ENCODE measurements at places on chromosomes 11 and 22.

- DNase-seq = no peak
Observed at GRCh38 chr11:61922539-61922938, 5.2 kb upstream of the RAB3IL1 start.

GRCh38 chr11:87430821-87431220 lies 393.1 kb downstream of the TMEM135 start:
- no peak for DNase-seq

- DNase-seq = no peak
Observed at GRCh38 chr22:24106385-24107381, 74.6 kb upstream of the SUSD2 start.

GRCh38 chr11:3865388-3866193 lies 10.1 kb downstream of the STIM1 start:
- no peak for DNase-seq

- no peak for DNase-seq
Observed at GRCh38 chr11:8503910-8504364, 90.1 kb downstream of the STK33 start.

DNA sequence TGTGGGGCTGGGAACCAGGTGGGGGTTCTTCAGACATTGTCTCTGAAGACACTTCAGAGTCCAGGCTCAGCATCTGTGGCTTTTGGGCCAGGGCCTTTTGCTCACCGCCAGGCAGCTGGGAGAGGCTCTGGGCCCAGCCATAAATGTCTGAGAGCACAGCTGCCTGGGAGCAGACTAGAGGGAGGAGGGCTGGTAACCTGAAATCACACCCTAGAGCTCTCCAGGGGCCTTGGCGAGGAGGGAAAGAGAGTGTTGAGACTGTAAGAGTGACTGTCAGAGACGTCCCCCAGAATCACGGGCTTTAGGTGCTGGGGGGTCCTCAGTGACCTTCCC lies 4.1 kb downstream of the TRABD start:
- no peak for DNase-seq

DNA sequence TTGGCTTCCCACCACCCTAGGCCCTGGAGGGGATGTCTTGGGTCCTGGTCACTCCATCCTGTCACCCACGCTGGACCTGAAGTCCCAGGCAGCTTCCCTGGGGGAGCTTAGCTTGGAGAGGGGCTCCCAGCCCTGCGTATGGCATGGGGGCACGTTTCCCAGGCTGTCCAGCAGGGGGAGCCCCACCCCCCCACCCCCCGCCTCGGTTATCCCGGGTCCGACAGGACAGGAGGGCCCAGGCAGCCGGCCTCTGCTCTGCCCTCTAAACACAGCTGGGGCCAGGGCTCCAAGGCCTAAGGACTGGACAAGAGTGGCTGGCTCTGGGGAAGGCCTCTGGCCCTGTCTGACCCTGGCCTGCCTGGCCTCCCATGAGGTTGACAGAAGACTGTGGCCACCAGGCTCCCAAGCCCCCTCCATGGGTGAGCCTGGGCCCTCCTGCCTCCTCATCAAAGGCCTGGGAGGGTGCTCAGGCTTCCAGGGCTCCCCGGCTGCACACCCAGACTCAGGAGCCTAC lies 104.8 kb downstream of the NECTIN1 start:
- no peak for DNase-seq

- DNase-seq = no peak
Observed at GRCh38 chr11:77193911-77194830, 66.1 kb downstream of the MYO7A start.

DNA sequence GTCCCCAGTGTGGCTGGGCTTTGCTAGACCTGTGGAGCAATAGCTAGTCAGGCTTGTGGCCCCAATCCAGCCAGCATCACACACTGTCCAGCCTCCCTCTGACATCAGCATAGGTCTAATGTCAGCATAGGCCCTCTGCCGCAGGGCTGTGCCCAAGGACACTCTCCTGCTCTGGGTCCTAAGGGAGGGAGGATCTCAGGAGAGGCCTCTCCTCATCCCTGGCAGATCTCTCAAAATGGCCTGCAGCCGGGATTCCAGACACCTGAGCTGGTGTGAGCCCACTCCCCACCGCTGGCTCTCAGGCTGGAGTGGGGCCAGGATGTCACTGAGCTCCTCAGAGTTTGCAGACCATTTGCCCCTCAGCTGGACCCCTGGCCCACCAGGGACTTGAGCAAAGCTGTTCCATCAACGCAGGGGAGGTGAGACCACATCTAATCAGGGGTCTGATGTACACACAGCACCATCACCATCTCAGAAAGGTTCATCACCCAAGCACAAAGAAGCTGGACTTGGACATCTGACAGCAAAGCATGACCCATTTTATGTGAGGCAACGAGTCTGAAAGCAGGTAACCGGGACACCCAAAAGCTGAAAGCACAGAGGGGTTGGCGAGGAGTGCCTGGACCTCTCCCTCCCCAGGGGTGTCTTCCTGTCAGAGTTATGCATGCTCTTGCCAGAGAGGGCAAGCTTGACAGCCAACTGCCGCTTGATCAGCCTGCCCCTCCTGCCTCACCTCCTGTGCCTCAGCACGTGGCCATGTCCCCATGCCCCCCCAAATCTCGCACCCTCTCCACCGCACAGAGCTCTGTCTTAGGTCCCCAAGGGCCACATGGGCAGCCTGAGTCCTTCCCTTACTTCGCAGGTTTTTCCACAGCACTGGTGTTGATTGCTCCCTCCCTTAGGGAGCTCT lies 69.7 kb upstream of the SEPTIN5 start:
- DNase-seq = no peak

GRCh38 chr22:44834065-44834464 lies 81.7 kb downstream of the ARHGAP8 start:
- DNase-seq = no peak

- no peak for DNase-seq
Observed at GRCh38 chr22:45290410-45290936, 5.7 kb downstream of the UPK3A start.

GRCh38 chr11:119378851-119379465 lies 2.5 kb downstream of the USP2 start:
- DNase-seq = no peak

DNA sequence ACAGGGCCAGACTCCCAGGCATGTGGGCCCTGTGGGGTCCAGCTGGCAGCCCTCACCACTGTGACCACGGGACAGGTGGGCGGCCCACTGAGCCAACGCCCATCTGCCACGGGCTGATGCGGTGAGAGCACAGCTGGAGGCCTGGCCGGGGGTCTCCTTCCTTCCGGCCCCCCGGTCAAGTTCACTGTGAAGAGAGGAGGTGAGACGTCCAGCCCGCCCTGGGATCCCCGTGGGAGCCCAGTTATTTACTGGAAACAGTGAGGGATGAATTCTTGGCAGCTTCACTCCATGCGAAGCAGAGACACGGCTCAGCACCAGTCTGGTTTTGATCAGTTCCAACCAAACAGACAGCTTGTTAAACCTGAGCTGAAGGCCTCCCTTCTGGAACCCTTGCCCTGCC lies 38.7 kb downstream of the WNT11 start:
- DNase-seq = no peak

DNA sequence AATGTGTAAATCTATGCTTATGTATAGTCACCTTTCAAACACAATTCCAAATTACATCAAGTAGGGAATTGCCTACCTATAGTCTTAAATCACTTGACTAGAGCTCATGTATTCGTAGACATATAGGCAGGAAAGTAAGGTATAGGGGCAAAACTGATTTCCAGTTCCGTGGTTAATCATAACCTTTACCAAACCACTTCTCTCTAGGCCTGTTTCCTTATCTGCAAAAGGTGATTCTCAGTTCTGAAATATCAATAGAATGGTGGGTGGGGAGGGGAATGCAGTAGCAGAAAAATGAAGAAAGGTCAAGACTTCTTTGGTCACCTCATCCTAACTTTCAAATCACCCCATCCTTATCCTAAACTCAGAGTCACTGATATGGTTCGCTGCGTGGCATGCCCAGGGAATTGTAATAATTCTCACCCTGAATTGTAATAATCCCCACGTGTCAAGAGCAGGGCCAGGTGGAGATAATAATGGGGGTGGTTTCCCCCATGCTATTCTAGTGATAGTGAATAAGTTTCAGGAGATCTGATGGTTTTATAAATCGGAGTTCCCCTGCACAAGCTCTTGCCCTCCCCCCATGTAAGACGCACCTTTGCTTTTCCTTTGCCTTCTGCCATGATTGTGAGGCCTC lies 1.9 kb upstream of the ANO5 start:
- DNase-seq = no peak

DNA sequence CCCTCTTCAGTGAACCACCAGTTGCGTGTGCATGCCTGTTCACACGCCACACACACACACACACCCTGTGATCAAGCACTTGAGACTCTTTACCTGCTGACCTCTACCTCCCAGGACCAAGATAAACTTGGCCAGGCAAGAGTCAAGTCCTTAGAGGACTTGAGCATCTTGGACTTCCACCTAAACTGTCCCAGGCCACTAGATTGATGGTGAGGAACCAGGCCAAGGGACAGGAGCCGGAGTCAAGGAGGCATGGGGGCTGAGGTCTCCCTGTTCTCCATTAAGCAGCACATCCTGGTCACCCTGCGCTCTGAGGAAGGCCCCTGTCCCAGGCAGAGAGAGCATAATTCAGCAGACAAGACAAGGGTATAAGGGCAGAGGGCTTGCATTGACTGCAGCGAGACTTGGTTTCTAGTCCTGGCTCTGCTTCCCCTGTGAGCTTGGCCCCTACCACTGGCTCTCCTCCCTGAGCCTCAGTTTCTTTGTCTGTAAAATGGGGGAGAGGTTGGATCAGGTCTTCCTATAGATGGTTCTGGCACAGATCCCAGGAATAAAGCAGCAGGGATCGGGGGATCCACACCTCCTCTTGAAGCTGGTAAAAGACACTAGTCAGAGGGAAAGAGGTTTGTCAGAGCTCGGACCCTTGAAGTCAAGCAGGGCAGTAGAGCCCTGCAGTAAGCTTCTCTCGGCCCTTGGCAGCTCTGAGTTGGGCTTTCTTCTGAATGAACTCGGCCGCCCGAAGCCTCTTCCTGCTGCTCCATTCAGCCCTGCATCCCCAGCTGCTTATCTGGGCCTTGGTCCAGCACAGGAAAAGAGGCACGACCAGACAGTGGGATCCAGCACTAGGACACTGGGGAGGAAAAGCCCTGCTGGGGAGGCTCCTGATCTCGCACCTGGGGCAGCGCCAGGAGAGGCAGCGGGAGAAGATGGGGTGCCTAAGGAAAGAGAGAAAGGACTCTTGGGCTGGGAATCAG lies 2.0 kb downstream of the CREB3L1 start:
- DNase-seq = peak; percentile 23

DNA sequence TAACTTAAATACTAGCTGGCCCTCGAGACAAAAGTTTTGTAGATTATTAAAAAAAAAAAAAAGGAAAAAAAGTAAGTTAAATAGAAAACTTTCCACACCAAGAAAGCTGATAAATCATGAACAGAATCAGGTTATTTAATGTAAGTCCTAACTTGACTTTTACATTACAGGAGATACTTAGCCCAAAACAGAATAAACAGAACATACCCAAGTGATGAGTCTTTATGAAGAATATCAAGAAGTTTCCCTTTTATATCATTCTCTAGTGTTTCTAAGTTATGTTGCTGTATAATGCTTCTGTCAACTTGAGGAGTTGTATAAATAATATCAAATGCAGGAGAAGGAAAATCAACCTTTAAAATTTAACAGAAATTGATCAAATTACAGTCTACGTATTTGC lies 44.5 kb upstream of the RPS13 start:
- no peak for DNase-seq

GRCh38 chr22:25969901-25970300 lies 199.4 kb upstream of the SEZ6L start:
- no peak for DNase-seq

- no peak for DNase-seq
Observed at GRCh38 chr11:110409174-110409573, 20.6 kb upstream of the FDX1 start.

DNA sequence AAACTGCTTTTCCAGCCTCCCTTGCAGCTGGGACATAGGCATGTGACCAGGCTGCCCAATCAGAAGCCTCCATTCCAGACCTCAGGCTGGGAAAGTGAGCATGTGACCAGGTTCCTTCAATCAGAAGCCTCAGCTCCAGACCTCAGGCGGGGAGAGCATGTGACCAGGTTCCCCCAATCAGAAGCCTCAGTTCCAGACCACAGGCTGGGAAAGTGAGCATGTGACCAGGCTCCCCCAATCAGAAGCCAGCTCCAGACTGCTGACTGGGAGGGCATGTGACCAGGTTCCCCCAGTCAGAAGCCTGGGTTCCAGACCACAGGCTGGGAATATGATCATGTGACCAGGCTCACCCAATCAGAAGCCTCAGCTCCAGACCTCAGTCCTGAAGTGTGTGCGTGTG lies 11.7 kb upstream of the IL2RB start:
- DNase-seq = no peak

DNA sequence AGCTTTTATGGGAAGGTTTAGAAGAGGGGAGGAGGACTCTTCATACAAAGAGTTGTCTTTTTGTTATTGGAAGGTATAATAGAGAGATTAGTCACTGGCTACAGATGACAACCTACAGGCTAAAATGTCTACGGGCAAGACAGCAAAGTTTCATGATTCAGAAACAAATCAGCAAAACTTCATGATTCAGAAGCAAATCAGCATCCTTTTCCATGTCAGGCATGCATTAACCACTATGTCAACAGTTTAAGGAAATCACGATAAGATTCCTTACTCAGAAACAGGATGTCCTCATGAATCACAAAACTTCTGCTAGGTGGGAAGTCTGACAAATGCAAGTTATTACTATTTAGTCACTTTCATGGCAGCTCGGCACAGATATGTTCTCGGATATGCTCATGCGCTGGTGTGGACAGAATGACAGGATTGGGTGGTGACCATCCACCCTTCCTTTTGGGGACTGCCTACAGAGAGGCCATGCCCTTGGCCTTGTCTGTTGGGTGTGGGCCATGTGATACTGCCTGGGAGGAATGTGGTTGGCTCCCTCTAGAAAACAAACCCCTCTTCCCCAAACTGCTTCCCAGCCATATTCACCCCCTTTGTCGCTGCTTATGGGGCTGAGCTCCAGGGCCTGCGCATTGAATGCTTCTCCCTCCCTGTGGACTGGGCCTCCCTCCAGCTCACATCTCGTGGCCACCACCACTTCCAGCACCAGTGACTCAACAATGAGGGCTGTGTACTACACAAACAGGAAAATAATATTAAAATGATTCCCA lies 10.1 kb downstream of the C11orf91 start:
- peak; percentile 63 for DNase-seq

- DNase-seq = no peak
Observed at GRCh38 chr11:126518071-126518971, 162.8 kb downstream of the ST3GAL4 start.
